ENCODE measurements at places on chromosomes 1 and 21.

GRCh38 chr1:119758584-119758983 lies 10.1 kb downstream of the HMGCS2 start:
- no peak for DNase-seq

GRCh38 chr1:43352881-43353280 lies 5.9 kb upstream of the CDC20 start:
- no peak for DNase-seq

DNA sequence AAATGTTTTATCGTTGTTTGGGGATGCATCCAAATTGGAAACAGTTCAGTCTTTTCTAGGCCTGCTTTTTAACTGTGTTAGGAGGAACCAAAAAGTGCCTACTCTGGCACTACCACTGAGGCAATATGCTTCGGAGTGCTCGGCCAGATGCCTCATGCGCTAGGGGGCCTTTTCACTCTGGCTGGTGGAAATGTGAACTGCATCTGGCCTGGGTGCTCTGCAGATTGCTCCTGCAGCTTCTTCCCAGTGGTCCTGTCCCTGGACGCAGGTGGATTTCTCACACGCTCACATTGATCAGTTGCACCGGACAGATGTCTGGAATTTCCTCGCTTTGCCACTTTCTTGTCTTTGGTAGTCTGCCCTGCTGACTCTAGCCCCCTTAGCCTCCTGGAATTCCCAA lies 330.2 kb upstream of the FMN2 start:
- DNase-seq, result no peak

GRCh38 chr1:172599912-172600311 lies 59.0 kb upstream of the FASLG start:
- no peak for DNase-seq

- DNase-seq, result no peak
These were observed 5.0 kb downstream of the RNU1-2 start for GRCh38 chr1:16900751-16901150.

- DNase-seq, result no peak
These were observed 271.6 kb downstream of the KCNJ6 start for GRCh38 chr21:37644636-37645035.

GRCh38 chr1:181251713-181252075 lies 163.2 kb downstream of the IER5 start:
- no peak for DNase-seq

- DNase-seq, result peak; percentile 2
These were observed 498.1 kb downstream of the LMO4 start for GRCh38 chr1:87826681-87827251.

GRCh38 chr21:45537111-45537745 lies 5.0 kb downstream of the SLC19A1 start:
- DNase-seq, result no peak

DNA sequence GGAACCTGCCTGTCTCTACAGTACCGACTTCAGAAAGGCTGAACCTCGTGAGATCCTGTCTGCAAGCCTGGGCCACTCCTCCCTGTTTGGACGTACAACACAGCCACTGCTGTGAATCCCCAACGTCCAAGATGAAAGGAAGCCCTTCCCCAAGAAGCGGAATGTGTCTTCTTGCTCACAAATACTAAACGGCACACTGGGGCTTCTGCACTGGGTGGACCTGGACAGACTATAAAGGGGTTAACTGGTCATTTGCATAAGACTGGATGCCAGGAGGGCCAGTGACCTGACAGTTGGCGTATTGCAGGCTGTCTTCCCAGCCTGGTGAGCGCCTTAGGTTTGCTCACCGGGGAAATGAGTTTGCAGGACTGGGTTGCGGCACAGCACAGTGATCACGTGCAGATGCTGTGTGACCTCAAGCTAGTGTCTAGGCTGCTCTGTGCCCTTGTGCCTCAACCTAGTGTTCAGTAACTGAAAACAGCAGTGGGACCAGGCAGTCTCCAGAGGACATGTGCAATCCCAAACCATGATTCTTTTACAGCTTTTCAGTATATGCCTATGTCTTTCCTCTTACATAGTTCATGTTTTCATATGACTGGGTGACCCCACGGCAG lies 19.5 kb upstream of the AJAP1 start:
- no peak for DNase-seq

DNA sequence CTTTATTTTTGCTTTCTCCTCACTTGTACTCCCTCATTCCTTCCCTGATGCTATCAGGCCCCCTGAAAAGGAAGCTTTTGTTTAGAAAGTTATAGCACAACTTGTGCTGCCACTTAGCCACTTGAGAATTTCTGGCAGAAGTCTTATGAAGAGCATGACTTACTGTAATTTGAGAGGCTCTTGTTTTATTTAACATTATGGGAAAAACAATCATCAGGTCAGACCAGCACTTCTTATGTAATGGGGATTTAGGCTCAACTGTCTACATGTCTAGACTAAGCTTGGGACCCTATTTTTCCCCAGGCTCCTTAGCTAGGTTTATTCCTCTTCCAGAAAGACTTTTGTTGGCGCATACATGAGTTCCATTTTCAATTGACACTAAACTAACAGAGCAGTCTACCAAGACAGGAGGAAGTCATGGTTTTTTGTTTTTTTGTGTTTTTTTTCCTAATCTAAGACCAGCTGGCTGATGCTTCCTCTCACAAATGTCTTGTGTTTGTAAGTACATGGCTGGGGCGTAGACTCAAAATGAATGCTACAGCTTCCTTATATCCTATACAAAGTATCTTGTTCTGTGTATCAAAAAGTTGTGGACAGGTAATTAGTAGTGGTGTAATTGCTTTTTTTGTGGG lies 31.5 kb downstream of the TNFSF4 start:
- no peak for DNase-seq

- no peak for DNase-seq
These were observed 20.1 kb downstream of the WDR4 start for GRCh38 chr21:42858957-42859890.

GRCh38 chr1:1332774-1333480 lies 1.8 kb downstream of the TAS1R3 start:
- no peak for DNase-seq

DNA sequence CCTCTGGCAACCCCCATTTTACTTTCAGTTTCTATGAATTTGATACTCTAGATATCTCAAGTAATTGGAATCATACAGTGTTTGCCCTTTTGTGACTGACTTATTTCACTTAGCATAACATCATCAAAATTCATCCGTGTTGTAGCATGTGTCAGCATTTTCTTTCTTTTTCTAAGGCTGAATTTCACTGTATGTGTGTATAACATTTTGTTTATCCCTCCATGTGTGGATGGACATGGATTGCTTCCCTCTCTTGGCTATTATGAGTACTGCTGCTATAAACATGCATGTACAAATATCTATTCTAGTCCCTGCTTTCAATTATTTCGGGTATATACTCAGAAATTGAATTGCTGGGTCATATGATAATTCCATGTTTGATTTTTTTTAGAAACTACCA lies 97.3 kb downstream of the MAP3K21 start:
- DNase-seq, result no peak

- no peak for DNase-seq
These were observed 101.7 kb downstream of the PHTF1 start for GRCh38 chr1:113657556-113658063.

DNA sequence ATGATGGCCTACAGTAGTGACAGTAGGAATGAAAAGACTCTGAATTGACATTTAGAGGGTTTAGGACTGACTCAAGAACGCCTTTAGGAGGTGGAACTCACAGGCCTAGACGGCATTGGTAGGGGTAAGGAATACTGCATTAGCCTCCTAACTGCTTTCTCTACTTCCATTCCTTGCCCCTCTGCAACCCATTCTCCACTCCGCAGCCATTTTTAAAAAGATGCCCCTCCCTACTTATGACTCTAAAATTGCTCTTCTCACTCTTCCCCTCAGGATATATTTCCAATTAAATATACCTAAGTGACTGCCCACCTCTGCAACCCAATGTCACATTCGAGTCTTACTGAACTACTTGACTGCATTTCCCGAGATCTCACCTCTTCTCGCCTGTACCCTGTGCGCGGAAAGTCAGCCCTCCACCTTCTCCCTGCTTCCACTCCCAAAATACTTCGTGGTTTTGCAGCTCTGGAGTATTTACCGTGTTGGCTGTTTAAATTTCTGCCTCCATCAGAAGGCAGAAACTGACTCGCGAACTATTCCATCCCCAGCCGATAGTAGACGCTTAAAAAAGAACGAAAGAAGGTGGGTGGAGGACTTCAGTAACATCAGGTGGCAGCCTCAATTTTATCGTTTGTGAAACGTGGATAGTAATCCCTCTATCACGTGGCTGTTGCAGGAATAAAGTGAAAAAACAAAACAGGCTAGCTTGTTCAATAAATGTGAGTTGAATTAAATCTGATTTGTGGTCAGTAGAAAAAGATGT lies 1.1 kb upstream of the YBX1 start:
- DNase-seq, result peak; percentile 35

DNA sequence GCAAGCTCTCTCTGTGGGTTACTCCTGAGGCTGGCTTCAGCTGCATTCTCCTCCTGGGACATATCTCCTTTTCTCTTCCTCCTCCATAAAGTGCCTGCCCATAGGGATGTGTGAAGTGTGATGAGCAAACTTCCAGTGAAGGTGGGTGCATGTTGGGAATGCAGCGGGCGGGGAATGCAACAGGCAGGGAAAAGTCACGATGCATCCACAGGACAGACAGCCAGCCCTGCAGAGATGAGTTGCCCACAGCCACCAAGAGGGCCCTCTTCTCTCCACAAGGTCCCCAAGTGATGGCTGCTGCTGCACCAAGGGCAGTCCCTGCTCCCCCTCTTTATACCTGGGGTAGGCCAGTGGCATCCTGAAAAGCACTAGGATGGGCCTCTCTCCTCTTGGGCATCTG lies 33.6 kb upstream of the RNF187 start:
- DNase-seq, result no peak

DNA sequence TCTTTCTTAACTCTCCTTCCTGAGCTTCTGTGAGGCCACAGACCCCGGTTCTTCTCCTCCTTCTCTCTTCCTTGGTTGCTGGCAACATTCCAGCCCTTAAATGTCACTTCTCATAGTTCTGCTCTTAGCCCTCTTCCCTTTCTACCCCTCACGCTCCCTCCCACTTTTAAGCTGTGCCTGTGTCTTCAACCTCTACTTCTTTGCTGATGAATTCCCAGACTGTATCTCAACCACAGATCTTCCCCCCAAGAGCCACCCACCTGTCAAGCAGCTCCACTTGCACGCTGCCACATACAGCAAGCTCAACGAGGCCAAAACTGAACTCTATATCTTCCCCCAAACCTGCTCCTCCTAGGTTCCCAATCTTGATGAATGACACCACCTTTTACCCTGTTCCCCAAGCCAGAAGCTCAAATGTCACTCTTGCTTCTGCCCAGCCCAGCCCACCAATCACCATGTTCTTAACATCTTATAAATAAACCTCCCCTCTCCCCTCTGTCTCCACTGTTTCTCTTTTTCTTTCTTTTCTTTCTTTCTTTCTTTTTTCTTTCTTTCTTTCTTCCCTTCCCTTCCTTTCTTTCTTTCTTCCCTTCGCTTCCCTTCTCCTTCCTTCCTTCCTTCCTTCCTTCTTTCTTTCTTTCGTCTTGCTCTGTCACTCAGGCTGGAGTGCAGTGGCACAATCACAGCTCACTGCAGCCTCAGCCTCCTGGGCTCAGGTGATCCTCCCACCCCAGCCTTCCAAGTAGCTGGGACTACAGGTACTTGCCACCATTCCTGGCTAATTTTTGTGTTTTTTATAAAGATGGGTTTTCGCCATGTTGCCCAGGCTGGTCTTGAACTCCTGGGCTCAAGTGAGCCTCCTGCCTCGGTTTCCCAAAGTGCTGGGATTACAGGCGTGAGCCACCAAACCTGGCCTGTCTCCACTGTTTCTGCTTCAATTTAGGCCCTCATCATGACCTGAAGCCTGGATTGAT lies 19.8 kb upstream of the PTP4A2 start:
- peak; percentile 38 for DNase-seq

GRCh38 chr1:105137543-105138457 lies 1388.1 kb downstream of the AMY1C start:
- no peak for DNase-seq

DNA sequence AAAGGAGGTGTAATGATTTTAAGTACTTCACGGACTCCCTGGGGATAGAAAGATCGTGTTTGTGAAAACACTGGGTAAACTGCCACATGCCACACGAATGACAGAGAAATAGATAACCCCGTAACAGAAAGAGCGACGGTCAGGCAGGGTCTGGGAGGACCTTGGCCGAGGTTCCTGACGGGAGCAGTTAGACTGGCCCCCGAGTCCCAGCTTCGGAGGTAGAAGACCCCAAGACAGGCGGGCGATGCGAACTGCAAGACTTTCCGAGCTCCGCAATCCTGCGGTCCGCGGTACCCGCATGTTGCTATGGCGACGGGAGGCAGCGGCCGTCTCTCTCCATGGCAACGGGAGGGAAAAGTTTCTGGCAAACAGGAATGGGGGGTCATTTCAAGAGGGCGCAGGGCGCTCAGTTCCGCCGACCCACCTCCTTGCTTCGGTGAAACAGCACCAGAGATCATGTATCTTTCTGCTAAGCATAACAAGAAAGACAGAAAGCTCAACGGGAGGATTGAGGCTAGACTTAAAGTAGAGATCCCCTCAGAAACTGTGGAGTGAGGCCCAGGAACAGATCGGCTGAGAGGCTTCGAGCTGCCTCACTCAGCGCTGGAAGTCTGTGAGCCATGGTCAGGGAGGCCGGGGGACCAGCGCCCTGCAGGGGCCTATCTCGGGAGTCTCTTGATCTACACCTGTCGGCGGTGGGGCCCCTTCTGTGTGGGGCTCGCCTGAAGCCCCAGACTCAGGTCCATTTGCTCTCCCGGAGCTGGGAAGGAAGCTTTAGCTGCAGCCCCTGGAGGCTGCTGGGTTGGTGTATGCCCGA lies 685 bp upstream of the SYT6 start:
- DNase-seq, result no peak
